ENCODE measurements at places on chromosomes 6 and 20. TPM values are rescaled to one million over a fixed set of nuclear protein-coding genes. Genes with fewer than 3 reads are reported as not detected.

The KCNG1 gene
- 1.2 TPM for polyA plus RNA-seq

The BEND6 gene
- 0.98 TPM for polyA plus RNA-seq

The PDE10A gene
- polyA plus RNA-seq, result 10.1 TPM

The SFTA2 gene
- 17.3 TPM for polyA plus RNA-seq

The ELOVL4 gene
- polyA plus RNA-seq, result 1.1 TPM

The TMC2 gene
- 0.35 TPM for polyA plus RNA-seq

The TBC1D22B gene
- polyA plus RNA-seq, result 11.8 TPM

The ADGRF4 gene
- polyA plus RNA-seq, result 0.26 TPM

DNA sequence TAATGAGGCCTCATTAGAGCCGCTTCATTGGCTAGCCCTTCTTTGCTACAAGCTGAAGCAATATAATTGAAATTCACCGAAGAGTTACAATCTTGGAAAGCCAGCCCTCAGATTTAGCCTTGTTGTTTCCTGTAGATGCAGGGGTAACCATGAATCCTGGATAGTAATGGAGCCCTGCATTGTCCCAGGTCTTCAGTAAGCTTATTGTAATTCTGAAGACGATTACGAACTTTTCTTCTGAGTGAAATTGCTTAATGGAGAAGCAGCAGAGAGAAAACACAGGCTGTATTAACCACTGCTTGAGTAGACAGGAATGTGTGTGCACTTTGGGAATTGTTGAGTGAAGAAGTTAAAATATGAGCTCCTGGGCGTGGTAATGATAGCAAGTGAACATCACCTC lies 26.3 kb upstream of the NAA20 start:
- DNase-seq, result no peak

- no peak for DNase-seq
Observed at GRCh38 chr6:1240766-1241318, 71.1 kb upstream of the FOXQ1 start.

GRCh38 chr20:14764511-14765369 lies 427.3 kb upstream of the FLRT3 start:
- DNase-seq, result peak; percentile 61

DNA sequence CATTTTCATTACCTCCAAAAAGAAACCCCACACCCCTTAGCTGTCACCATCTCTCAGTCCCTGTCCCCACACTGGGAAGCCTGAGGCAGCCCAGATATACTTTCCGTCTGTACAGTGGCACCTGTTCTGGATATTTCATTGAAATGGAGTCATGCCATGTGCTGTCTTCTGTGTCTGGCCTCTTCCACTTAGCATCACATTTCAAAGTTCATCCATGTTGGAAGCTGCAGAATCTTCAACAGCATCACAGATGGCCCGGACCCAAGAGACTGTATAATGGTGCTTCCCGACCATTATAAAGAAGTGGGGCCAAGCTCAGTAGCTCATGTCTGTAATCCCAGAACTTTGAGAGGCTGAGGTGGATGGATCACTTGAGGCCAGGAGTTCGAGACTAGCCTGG lies 58.4 kb downstream of the DLGAP4 start:
- no peak for DNase-seq

DNA sequence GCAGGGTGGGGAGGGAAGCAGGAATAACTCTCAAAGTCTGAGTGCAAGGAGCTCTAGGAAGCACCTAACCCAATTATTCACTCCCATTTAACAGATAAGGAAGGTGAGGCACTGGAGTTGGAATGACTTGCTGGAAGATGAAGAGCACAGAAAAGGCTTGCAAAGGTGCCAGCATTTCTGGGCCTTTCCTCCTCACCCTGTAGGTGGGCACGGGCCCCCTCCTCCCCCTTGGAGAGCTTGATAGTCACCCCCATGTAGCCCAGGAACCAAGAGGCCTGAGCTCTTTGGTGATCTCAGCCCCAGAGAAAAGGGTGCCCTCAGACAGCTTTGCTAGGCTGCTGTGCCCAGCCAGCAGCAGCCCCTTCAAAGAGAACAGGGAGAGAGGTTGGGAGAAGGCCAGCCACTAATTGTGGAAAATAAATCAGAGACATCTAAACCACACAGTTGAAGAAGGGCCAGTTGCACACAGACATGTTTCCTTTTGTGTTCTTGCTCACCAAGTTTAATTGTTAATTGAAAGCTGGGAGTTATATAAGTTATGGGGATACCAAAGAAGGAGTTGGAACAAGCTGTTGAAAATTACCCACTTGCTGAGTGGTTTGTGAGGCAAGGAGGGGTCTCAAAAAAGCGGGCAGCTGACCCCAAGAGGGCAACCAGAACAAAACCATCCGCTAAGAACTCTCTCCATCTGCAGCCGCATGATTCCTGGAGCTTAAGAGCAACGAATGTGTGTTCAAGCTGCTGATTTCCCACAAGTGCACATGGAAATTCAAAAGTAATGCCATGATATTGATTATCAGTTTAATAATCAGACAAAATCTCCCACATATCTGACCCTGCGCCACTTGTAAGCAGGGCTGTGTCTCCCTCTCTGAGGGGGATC lies 77.0 kb downstream of the MRPL14 start:
- DNase-seq, result no peak

DNA sequence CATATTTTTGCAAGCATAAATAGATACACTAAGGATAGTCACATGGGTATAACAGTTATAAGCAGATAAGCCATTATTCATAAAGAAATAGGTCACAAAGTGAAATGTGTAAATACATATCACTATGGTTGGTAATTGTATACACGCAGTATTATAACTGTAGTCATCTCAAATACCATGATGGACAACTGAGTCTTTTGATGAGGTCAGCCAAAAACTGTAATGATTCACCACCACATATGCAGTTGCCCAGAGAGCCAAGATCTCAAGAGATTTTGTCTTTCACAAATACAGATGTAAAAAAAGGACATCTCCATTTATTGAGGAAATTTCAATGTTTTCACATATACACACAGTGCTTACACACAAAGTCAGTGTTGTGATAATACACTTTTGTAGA lies 28.3 kb downstream of the ZNF292 start:
- DNase-seq, result no peak

GRCh38 chr6:68108233-68108835 lies 526.7 kb upstream of the ADGRB3 start:
- no peak for DNase-seq

DNA sequence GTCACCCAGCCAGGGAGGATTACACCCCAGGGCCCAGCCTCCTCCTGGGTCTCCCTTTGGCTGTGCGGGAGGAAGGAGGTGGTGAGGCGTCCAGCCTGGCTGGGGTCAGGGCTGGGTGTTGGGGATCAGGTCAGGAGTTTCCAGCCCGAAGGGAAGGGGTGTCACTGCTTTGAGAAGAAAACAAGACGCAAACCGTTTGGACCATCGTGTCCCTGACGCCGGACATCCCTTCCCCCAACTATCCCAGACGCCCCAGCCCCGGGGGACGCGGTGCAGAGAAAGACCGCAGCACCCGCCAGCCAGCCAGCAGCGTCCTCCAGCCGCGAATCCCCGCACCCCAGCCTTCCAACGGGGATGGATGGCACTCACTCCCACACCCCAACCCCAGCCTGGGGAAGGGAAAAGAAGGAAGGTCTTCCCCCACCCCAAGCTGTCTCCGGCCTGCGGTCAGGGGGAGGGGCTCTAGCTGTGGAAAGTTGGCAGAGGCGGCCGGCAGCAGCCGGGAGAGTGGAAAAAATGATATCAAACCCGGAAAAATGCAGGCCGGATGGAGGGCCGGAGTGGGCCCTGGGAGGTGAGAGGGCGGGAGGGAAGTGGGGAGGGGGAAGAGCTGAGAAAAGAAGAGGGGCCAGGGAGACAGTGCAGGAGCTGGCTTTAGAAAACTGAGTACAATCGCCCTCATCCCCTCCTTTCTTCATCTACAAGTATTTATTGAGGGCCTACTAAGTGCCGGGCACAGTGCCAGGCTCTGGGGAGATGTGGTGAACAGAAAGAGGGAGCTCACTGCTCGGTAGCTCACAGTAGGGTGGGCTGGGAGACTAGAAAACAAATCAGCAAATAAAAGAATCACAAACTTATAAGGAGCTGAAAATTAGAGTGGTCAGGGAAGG lies 10.6 kb downstream of the REM1 start:
- peak; percentile 94 for DNase-seq

GRCh38 chr6:104788400-104788799 lies 71.3 kb downstream of the HACE1 start:
- DNase-seq, result no peak

DNA sequence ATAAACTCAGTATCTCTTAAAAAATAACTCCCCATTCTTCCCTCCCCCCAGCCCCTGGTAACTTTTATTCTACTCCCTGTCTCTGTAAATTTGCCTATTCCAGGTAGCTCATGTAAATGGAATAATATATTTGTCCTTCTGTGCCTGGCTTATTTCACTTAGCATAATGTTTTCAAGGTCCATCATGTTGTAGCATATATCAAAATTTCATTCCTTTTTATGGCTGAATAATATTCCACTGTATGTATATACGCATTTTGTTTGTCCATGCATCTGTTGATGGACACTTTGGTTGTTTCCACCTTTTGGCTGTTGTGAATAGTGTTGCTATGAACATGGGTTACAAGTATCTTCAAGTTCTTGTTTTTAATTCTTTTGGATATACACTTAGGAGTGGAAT lies 13.0 kb downstream of the PERP start:
- DNase-seq, result no peak

DNA sequence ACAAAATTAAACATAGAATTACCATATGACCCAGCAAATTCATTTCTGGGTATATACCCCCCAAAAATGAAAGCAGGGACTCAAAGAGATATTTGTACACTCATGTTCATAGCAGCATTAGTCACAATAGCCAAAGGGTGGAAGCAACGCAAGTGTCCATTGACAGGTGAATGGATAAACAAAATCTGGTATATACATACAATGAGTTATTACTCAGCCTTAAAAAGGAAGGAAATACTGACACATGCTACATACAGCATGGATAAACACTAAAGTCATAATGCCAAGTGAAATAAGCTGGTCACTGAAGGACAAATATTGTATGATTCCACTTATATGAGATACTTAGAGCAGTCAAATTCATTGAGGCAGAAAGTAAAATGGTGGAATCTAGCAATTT lies 5.3 kb upstream of the STX11 start:
- DNase-seq, result no peak

GRCh38 chr20:53097791-53098190 lies 125.6 kb downstream of the TSHZ2 start:
- DNase-seq, result no peak

DNA sequence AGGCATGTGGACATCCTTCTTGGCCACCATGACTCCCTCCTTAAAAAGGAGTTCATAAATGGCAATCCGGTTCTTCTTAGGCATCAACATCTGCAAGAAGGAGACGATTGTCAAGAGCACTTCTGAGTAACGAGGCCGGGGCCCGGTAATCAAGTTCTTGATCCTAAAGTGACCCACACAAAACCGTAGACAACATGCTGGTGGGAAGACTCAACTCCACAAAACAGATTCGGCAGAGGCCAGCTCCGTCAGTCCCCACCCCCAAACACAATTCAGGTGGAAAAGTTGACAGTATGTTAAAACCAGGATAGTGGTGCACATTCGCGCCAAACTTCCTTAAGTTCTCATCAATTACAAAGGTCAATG lies 754 bp downstream of the RPS10 start:
- DNase-seq, result no peak

DNA sequence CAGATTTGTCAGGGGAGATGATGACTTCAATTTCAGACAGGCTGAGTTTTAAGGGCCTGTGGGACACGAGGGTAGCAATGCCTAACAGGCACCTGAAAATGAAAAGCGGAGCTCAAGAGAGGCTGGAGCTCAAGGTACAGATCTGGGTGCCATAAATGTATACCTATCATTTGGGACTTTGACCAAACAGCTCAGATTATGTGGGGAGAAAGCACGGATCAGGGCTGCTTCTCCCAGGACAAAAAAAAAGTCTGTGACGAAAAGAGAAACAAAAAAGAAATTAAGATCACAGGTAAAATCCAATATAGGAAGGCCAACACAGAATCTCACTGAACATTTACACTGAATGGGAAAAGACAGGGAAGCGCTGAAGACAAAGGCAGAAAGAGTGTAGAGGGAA lies 1.9 kb downstream of the PRELID3B start:
- no peak for DNase-seq

DNA sequence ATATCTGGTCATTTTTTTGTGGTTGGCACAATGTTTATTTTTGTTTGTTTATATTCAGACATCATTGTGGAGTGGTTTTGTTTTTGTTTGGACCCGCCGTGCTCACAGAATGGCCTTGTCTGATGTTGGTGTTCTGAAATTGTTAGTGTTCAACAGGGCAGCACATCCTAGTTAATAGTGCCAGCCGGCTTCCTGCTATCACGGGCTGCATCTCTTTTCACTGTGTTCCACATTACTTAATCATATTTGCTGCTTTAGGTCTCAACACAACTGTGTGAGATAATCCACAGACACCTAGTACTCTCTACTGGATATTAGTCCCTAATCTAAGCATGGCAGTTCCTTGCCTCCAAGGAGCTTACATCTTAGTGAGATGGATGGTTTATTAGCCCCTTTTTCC lies 2.8 kb upstream of the EIF2S2 start:
- no peak for DNase-seq

DNA sequence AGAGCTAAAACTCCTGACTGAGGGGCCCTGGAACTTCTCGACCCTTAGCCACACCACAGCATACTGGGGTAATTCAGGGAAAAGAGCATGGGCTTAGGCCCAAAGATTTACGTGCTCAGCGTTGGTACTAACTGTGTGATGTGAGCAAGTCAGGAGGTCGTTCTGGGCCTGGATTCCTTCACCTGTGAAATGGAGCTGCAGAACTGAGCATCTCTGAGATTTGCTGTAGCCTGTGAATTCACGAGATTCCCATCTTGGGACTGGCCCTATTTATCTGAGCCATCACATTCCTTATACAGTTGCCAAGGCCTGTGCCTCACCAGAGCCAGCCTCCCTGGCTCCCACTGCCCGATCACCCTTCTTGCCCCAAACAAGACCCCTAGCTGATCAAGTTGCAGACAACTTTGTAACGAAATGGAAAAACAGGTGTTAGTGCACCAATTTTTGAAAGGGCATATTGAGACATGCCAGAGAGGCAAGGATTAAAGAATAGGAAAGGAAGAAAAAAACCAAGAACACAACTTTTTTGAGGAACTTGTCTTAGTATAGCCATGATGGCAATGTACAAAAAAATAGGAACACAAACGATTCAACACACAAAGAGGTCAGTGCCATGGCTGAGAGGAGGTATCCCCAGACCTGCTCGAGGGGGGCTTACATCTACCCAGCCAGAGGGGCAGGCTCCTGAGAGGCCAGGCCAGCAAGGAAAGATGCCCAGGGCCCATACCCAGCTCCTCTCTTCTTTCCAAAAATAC lies 323.0 kb upstream of the JARID2 start:
- no peak for DNase-seq

GRCh38 chr6:8710668-8711431 lies 275.5 kb upstream of the SLC35B3 start:
- no peak for DNase-seq

DNA sequence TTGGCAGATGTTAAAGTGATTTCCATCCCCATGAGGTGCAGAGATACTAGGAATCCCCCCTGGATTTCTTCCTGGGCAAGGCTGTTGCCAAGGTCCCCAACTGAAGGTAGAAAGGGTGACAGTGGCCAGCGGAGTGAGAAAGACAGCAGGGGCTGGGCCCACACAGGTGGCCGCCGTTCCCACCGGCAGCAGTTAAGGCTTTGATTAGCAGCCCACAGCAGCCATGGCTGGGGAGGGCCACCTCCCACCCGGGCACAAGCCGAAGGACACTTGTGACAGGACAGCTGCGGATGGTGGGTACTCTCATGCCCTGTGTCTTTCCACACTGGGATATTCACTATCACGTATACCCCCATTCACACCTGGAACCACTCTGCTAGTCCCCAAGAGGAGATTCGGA lies 63.9 kb upstream of the CDYL start:
- DNase-seq, result no peak

GRCh38 chr6:146868671-146869209 lies 270.0 kb downstream of the ADGB start:
- DNase-seq, result no peak

GRCh38 chr6:46281110-46281509 lies 110.3 kb upstream of the ENPP5 start:
- DNase-seq, result no peak

Measured in right lung (tissue), 10 donors.